Germinal center (tissue), 1 donor: ENCODE measurements at places on chromosomes 5 and 9.
A peak's percentile ranks its signal among the peaks of the same experiment; 100 is the strongest.

GRCh38 chr9:81372628-81373191, 316.6 kb downstream of the TLE1 start:
- DNase-seq = no peak

GRCh38 chr9:29144476-29144875, 1571.2 kb upstream of the C9orf72 start:
- DNase-seq = no peak

- no peak for DNase-seq
These were observed 2.5 kb upstream of the CPLANE1 start for GRCh38 chr5:37251665-37252064.

- no peak for DNase-seq
These were observed 153.2 kb downstream of the NTRK2 start for GRCh38 chr9:84822589-84823233.

- no peak for DNase-seq
These were observed 198.3 kb upstream of the TBC1D2 start for GRCh38 chr9:98453589-98454311.

DNA sequence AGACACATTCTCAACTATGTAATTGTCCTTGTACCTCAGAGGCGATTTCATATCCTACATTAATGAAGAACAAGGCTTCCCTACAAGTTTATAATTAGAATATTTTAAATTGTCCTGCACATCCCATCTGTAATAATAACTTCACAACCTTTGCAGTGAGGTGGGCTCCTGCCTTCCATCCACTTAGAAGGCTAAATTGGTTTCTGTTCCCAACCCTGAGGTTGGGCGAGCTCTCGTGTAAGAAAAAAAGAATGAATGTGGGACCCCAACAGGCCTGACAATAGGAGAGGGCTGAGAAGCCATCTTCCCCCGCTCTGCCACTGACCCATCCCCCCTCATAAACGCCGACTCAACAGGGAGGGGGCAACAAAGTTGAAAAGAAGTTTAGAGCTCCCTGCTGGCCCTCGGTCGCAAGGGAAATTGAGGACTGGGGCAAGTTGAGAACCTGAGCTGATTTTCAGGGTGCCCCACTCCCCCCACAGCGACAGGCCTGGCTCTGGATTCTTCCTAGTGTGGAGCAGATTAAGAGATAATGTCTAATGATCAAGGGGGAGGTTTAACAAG, 9.4 kb downstream of the BARHL1 start:
- no peak for DNase-seq

DNA sequence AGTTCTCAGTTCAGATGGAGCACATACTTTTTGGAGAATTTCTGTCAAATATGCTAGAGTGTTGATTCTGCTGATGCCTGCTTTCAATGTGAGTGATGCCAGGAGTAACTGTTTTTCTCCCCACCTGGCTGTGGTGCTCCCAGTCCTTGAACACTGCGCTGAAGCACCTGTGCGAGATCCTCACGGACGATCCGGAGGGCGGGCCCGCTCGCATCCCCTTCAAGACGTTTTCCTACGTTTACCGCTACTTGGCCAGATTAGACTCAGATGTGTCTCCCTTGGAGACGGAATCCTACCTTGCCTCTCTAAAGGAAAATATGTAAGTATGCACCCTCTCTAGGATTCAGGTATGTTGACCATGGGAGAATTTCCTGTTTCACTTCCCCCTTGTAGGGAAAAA, 19.4 kb downstream of the ROPN1L start:
- DNase-seq = no peak

GRCh38 chr5:29367176-29367833, 1826.2 kb upstream of the CDH6 start:
- no peak for DNase-seq

GRCh38 chr9:136821826-136822544, 14.2 kb downstream of the RABL6 start:
- no peak for DNase-seq

DNA sequence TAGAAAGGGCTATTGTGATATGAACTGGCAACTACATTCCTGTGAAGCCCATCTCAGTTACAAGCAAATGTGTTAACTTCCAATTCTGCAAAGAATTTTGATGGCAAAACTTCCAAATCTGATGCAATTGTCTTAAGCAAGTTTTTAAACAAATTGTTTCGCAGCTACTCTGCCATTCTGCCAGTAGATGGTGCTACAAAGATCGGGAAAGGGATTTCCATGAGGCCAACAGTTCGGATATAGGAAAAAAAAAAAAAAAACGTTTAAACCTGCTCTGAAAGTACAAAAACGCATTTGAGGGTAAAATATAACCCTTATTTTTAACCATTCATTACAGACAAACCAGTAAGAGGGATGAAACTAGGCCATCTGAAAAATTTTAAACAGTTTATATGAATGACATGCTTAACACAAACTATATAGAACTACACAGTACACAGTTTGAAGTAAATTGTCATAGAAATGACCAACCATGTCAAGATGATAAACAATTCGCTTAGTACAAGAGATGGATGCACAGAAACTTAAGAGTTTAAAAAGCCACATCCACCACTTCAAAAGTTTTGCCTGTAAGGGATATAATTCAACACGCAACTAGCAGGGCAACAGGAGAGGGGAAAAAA, 2.2 kb downstream of the HNRNPA0 start:
- no peak for DNase-seq

DNA sequence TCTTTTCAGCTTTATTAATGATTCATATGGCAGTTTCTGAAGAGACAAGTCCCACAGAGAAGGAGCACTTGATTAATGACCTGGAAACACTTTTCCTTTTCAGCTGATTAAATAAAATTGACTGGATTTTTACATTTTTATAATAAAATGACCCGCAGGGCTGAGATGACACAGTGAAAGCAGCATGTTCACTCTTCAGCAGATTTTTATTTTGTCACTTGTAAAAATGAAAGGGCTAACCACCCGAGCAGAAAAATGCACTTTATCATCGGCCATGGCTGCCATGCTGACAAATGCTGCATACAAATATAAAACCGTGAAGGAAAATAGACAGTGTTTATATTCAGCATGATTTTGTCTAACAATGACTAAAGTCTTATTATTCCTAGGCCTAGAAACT, 321.6 kb upstream of the ITGA1 start:
- no peak for DNase-seq

GRCh38 chr9:23258569-23258968, 567.5 kb downstream of the ELAVL2 start:
- no peak for DNase-seq

DNA sequence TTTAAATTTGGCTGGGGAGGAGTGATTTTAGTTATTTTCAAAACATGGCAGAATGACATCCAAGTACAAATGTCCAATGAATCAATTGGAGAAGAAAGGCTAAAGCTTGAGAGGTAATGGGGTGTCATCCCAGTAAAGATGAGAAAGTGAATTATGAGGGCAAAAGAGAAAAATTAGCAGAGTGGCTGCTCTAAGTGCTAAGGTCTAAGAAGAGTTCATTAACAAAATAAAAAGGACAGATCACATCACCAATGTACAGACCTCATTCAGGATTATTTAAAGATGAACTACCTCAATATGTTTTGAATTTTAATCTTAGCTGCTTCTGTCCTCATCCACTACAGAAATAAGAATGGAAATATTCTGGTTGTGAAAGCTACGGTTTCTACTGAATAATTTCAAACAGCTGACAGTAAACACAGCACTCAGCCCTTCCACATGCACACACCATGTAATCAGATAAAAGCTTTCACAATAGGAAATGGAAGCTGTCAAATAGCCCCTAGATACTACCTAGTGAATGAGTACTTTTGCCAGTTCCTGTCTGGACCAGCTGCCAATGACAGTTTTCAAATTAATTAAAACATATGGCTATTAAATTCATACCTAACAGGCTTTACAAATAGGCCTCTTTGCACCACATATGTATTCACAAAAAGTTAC, 171.5 kb downstream of the SSBP2 start:
- no peak for DNase-seq

DNA sequence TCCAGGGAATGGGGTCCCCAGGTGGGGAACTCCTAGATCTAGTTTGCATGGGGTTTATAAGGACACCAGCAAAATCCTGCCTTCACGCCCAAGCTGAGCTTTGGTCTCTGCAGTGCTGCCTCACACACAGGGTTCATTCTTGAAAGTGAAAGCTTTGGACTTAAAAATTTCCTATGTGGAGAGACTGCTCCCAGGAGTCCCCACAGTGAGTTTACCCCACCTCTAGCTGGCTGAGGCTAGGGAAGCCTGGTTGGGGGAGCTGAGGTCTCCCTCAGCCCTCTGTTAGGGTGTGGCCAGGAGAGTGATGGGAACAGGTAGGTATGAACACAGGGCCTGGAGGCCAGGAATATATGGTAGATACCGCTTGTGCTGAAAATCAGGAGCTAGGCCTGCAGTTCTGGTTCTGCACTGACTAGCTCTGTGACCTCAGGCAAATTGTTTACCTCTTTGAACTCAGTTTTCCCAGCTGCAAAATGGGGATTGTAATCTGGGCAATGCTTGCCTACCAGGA, 41.5 kb upstream of the LARP1 start:
- no peak for DNase-seq

GRCh38 chr5:57450991-57451876, 31.4 kb downstream of the ACTBL2 start:
- no peak for DNase-seq

DNA sequence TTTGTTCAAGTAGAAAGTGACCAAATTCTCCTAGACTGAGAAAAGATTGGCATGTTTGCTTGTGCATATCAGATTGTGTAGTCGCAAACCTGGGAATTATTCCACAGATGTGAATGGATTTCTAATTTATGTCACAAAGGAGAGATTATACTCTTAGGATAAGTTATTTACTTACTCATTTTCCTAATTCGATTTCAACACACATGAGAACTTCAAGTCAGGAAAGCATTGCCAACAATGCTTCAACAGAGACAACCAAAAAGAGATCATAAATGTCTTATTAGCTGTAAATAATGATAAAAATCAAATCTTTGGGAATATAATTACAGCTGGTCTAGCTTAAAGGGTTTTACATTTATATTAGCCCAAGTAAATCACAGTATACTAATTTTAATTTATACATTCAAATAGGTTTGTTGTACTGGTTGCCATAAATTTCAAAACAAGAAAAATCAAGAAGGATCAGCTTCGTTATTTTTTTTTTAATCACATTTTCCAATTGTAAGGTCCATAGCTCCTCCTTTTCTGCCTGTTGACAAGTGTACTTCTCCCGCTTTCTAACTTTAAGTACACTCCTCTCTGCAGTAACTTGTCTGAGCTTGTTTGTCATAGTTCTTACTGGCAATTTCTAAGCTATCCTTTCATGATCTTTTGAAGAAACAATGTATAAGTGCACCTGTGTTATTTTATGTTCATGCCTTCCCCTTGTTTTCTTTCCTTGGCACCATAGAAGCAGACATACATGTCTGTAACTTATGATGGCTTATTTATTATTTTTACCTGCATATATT, 246.6 kb downstream of the DEPDC1B start:
- DNase-seq = no peak

GRCh38 chr5:10111571-10111970, 138.1 kb downstream of the ATPSCKMT start:
- DNase-seq = no peak

DNA sequence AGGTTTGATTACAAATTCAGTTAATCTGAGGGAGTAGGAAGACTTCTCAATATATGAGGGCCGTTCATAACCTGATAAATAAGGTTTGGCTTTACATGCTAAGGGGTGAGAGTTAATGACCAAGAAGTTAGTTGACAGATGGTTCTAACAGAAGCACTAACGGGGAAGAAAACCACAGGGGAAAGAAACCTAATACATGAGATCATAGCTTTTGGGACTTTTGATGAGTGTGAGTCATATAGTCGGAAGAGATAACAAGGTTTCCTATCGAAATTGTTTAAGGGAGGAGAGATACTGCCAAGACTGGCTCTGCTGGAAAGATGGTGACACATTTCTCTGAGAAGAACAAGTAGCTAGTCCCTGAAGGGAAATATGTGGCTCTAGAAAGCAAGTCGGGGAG, 140.1 kb downstream of the COX7C start:
- no peak for DNase-seq

DNA sequence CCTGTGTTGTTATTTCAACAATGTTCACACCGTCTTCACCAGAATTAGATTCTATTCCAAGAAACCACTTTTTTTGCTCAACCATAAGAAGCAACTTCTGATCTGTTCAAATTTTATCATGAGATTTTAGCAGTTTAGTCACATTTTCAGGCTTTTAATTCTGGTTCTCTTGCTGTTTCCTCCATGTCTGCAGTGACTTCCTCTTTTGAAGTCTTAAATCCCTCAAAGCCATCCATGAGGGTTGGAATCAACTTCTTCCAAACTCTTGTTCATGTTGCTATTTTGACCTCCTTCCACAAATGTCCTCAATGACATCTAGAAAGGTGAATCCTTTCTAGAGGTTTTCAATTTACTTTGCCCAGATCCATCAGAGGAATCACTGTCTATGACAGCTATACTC, 25.7 kb upstream of the ENTREP1 start:
- DNase-seq = no peak

GRCh38 chr5:84450617-84451414, 66.1 kb upstream of the EDIL3 start:
- no peak for DNase-seq

GRCh38 chr5:66553368-66553912, 42.8 kb upstream of the MAST4 start:
- DNase-seq = no peak

- DNase-seq = peak; percentile 29
These were observed 16.2 kb upstream of the NDUFB6 start for GRCh38 chr9:32589083-32589723.

DNA sequence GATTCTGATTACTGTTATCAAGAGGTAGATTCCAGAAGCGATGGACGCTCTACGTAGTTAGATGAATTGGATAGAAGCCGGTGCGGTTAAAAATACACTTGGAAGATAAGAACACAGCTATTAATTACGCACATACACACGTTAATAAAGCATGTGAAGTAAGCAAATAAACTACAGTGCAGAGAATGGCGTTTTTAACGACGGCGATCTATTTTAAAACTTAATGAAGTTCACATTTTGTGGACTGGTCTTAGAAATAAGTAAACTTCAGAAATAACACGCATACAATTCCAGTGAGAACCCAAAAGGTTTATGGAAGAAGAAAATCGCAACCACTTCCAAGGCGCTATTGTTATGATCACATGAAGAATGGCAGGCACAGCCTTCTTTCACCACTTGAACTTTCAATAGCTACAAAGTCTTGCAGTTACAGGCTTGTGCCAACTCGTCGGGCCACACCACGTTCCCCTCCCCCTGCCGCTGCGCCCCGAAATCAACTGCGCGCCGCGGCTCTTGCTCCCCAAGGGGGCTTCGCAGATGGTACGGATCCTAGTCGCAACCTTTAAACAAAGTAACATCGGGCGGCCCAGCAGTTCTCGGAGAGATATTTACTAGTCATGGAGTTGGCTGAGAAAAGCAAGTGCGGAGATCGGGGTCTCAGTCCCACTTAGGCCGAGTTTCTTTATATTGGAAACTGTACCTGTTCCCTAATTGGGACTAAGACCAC, 866 bp upstream of the SEMA6A start:
- no peak for DNase-seq
